ENCODE measurements at places on chromosomes 3 and 15.

DNA sequence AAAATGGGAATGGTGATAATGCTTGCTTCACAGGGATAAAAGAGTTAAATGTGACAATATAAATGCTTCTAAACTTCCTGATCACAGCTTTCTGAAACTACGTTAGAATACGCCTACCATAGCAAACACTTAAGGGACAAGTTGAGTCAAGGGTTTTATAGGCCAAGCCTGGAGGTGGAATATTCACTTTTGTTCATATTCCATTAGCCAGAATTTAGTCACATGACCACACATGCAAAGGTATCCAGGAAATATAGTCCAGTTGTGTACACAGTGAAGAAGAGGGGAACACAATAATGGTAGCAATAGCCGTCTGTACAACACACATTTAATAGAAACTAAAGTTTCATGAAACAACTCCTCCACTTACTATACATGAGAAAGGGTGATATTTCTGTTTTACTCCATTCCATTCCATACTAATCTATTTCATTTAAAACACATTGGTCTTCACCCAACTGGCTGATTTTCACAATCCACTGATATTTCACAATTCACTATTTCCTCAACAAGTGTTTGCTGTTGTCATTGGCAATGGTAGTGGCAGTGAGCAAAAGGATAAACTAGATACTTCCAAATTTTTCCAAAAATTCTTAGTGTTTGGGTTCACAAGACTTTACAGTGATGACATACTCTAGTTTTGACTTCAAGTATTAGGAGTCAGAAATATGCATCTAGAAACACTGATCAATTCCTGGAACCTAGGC is 270.9 kb downstream of the ERC2 start:
- DNase-seq, result no peak

DNA sequence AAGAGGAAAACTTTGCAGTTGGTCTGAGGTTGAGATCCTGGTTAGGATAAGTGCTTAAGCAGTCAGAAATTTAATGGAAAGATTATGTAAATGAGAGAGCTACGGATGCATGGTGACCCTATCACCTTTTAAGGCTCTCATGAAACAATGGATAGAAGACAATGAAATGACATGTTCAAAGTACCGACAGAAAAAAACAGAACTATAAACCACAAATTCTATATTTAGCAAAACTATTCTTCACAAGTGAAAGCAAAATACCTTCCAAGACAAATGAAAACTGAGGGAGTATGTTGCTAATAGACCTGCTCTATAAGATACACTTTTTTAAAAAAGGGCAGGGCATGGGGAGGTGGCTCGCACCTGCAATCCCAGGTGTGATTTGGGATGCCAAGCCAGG is 32.2 kb downstream of the DNAAF4 start:
- no peak for DNase-seq

DNA sequence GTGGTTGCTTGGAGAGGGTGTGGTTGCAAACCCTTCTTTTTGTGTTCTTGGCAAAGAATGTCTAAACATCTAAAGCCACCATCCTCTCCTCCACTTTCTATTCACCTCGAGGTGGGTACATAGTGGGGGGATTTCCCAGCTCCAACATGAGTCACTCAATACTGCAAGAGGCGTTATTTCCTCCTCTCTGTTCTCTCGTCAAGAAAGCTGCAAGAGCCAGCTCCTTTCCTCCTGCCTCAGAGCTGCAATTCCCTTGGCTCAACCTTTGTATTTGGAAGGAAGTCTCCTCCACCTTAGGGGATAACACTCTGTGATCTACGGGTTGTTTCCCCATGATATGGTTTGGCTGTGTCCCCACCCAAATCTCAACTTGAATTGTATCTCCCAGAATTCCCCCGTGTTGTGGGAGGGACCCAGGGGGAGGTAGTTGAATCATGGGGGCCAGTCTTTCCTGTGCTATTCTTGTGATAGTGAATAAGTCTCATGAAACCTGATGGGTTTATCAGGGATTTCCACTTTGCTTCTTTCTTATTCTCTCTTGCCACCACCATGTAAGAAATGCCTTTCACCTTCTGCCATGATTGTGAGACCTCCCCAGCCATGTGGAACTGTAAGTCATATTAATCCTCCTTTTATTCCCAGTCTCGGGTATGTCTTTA is 138.4 kb downstream of the PLCL2 start:
- DNase-seq, result peak; percentile 35

GRCh38 chr3:184635126-184635525 is 73.5 kb downstream of the EPHB3 start:
- DNase-seq, result no peak

GRCh38 chr3:133455960-133456359 is 56.1 kb downstream of the BFSP2 start:
- no peak for DNase-seq

GRCh38 chr15:35557544-35557943 is 11.6 kb upstream of the DPH6 start:
- DNase-seq, result no peak

DNA sequence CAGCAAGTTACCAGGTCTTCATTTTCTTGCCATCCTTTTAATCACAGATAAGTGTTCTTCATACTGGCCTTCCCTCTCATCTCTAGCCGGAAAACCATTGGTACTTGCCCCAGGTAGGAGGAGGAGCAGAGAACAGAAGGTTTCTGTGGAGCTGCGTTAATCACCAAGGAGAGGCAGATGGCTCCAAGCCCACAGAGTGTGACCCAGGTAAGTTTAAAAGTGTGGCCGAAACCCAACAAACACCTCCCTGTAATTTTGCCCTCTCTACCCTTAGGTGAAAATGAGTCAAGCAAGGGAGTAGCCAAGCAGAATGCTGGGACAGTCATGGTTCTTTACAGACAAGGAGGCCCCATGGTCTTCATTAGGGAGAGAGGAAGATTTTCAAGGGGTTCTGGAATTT is 37.3 kb downstream of the NFKBIZ start:
- DNase-seq, result no peak

GRCh38 chr3:87120881-87121280 is 106.2 kb upstream of the CHMP2B start:
- DNase-seq, result no peak

- DNase-seq, result no peak
Observed at GRCh38 chr15:35058534-35059054, 26.5 kb downstream of the NANOGP8 start.

- DNase-seq, result no peak
Observed at GRCh38 chr3:102148598-102149337, 286.0 kb upstream of the ZPLD1 start.

All from stimulated activated CD4-positive, alpha-beta T cell treated with anti-CD3 and anti-CD28 coated beads, TNF-alpha, amount 100 ng/mL, for 24 hours (primary cell).